ENCODE measurements at places on chromosomes 3 and 15.
A peak's percentile ranks its signal among the peaks of the same experiment; 100 is the strongest.

DNA sequence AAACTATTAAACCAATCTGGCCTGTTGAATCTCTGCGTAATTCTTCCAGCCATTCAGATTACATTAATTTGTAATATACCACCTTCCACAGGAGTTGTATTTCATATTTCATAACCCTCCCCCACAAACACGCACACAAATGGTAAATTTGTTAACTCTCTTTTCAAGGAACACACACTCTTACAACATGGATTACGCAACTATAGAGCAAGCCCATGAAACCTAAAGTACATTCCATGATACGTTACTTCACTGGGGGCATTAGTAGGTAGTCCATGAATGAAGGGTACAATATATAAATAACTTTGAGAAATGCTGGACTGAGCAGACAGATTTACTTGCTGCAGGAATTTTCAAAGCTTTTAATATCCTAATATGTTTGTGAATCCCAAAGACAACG lies 65.0 kb downstream of the TRIM69 start:
- no peak for DNase-seq

DNA sequence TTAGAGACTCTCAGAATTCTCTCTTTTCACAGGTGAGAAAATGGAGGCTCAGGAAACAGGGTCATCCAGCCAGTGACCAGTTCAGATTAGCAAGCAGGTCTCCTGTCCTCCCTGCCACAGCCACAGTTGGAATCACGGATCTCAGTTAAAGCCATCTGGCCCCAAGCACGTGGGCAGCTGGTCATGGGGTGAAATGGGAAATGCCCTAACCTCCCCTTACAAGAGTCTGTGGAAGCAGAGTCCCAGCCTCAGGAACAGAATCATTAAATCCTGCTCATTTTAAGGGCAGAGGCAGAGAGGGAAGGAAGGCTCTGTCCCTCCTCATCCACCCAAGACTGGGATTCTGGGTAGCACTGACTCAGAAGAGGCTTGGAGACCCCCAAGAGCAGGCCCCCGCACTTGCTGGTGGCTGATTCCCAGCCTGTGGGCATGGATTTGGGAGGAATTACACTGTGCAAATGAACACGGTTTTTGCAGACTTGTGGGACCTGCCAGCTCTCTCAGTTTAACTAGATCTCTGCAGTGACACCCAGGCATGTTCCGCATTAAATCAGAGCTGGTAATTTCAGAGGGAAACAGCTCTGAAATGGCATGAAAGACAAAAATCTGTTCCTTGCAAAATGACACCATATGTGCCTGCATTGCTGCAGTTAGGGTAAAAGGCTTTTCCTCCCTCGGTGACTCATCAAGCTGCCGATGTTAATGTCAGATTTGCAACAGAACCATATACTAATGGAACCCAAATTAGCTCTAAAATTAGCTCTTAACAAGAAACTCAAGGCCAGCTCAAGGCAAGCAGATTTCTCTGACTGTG lies 89.0 kb downstream of the BDH1 start:
- no peak for DNase-seq

GRCh38 chr15:84982301-84982920 lies 755 bp downstream of the PDE8A start:
- DNase-seq = no peak

DNA sequence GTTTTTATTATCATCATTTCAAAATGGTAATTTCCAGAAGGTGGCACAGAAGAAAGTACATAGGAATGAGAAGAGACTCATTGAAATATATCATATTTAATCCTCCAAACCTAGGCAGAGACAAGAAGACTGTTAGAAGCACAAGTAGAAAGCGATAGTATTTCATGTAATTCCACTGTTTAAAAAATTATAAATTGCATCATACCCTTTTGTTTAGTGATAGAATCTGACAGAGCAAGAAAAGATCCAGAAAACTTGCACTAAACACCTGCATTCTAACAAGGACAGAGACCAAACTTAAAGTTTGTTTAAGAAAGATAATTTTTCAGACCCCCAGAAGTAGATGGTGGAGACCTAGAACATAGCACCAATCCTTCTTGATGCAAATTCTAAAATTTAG lies 56.9 kb upstream of the CD96 start:
- DNase-seq = no peak

DNA sequence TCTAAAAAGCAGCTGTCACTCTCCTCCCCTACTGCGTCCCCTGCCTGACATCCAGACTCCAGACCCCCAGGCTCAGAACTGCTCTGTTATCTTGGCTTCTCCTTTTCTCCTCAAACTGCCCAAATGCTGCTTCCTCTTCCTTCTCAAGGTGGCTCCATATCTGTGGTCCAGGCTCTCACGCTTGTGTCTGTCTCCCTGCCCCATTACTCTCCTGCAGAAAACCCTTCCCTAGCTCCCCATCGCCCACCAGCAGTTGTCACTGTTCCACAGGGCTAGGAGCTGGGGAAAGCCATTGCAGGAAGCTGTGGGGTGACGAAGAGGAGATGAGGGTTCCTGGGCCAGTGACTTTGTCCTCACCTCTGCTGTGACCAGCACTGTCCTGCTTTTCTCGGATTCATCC lies 30.7 kb upstream of the CGNL1 start:
- DNase-seq = no peak

DNA sequence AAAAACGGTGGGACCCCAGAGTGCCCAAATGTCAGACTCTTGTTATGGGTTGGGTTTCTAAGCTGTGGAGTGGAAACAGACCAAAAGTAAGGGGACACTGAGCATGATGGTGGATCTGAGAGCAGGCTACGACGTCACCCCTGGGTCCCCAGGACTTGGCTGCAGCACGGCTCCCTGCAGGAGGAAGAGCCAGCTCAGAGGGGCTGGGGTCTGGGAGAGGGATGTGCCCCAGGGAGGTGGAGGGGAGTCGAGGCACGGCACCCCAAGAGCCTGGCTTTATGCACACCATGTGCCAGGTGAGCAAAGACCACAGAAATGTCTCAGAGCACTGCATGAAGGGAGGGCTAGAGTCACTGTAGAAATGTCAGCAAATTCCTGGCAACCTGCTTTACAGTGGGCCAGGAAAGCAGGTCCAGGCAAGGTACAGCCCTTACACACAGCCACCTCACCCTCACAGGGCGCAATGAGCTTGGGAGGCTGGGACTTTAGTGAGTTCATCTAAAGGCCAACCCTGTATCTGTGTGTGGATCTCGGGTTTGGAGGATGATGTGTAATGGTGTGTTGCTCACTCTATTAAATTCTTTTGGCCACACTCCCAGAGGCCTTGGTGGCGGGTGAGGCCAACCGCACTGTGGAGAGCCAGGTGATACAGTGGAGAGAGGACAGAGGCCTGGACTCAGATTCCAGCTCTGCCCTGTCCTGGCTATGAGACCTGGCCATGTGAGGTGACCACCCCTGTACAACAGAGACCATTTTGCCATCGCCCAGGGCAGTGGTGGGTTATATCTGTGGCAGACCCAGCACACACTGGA lies 14.1 kb downstream of the CTSH start:
- DNase-seq = peak; percentile 74

DNA sequence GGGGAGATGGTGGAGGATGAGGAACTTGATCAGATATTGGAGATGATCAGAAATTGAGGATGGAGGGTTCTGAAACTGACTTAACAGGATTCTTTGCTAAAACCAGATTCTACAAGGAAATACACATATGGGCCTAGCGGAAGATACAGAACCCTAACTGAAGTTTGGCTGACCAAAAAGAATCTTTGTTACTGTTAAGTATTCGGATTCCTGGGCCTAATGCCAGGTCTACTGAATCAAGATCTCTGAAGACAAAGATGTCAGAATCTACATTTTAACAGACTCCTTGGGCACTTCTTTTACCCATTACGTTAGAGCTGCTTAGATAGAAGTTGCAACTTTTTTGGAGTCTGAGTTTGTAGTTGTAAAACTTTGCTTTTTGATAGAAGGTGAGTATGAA lies 137.7 kb downstream of the FNDC3B start:
- DNase-seq = no peak

- no peak for DNase-seq
These were observed 28.8 kb downstream of the DGKG start for GRCh38 chr3:186333256-186333655.

GRCh38 chr15:93587059-93587521 lies 498.1 kb upstream of the RGMA start:
- DNase-seq = no peak

DNA sequence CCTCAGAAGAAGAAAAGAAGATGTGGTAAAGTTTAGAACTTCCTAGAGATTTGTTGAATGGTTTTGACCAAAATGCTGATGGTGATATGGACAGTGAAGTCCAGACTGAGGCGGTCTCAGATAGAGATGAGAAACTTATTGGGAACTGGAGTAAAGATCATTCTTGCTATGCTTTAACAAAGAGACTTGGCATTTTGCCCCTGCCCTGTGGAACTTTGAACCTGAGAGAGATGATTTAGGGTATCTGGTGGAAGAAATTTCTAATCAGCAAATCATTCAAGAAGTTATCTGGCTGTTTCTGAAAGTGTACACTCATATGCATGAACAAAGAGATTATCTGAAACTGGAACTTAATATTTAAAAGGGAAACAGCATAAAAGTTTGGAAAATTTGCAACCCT lies 505.2 kb downstream of the NSUN3 start:
- DNase-seq = no peak

- no peak for DNase-seq
These were observed 78.6 kb upstream of the PXYLP1 start for GRCh38 chr3:141152801-141153678.

- no peak for DNase-seq
These were observed 85.4 kb upstream of the LIPC start for GRCh38 chr15:58346361-58346760.

DNA sequence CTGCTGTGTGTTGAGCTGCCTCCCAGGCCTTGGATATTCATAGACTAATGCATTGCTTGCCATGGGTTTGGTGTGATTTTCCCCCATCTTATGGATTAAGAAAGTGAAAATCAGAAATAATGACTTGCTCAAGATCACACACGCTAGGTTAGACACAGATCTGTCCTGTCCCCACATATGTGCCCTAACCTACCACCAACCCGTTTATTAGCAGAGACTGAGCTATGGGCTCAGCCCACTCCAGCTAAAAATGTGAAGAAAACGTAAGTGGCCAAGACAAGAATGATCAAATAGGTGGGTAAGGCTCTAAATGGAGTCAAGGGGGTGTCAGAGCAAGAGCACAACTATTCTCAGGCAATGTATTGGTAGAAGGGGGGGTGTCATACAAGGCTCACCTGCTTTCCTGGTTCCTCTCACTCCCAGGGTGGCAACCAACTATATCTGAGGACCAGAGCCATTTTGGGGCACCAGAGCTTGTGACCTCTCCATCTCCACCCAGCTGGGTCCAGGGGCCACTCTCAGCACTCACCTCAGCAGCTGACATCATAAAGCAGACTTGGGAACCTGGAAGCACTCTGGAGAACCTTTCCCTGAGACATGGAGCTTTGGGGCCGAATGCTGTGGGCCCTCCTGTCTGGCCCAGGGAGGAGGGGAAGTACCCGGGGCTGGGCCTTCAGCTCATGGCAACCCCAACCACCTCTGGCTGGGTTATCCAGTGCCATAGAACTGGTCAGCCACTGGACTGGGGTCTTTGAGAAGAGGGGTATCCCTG lies 1.4 kb downstream of the HEMK1 start:
- no peak for DNase-seq

DNA sequence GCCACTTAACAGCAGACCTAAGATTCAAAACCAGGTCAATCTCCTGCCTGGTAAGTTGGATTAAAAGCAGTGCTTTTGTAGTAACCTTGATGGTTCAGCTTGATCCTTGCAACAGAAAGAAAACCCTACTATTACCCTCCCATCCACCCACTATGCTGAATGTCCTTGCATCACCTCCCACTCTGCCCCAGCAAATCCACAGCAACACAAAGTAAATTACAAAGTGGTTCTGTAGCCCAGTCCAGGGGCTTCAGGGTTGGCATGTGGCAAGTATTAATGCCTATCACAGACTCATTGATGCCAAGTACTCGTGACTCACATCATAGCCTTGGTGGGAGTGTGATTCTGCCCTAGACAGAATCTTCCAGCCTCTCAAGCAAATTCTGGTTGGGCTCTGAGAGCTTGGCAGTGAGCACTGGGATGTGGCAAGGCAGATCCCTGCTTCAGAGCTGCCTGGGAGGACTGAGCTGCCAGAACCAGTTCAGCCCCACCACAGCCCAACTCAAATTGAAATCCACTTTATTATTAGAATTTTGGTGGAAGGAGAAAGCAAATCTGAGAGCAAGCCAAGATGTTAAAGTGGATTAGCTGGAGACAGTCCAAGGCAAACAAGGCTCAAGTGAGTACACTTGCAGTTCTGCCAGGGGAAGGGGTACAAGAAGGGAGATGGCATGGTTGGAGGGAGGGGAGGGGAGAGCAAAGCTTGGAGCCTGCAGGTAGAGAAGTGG lies 225.8 kb upstream of the UMPS start:
- peak; percentile 65 for DNase-seq

DNA sequence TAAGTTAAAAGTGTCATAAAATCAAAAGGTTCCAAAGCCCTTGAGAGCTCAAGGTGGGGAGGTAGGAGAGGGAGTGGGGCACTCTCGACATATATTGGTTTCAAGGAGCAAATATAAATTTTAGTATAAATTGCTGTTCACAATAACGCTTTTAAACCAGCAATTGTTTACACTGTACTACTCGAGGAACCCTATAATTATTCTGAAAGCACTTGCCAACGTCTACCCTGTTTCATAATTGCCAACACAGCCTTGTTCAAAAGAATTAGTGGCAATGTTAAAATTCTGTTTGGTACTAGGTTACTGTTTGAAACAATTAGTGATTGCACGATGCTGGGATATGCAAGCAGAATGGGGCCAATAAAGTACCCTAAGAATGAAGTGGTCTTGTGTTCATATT lies 76.3 kb upstream of the ICE2 start:
- DNase-seq = no peak

- DNase-seq = no peak
These were observed 32.5 kb downstream of the ARNT2 start for GRCh38 chr15:80436511-80437307.

DNA sequence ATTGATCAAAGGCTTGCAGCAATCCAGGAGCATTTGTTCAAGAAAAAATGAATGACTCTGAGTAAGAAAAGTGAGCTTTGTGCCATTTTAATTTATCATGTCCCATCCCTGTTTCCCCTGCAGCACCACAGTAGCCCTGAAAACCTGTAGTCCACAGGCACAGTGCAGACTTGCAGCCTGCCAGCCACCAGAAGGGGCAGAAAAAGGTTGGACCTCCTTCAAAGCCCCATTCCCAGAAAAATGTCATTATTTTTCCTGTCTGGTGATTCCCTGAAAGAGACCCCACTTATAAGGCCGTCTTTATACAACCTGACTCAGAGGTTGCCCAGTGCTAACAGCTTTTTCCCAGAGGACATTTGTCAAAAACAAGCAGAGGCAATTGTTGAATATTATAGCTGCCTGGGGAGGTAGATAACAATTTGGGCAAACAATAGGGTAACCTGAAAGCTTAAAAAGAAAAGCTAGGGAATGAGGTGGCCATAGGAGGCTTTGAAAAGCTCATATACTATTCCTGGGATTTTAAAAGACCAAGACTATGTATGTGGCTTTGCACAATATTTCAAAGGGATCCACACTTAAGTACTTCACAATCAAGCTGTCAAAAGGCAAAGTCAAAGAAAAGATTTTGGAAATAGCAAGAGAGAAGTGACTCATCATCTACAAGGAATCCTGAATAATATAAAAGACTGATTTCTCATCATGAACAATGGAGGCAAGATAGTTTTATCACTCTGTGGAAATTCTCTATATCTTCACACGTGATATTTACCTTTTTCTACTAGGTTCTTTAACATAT lies 136.8 kb upstream of the PLXNA1 start:
- DNase-seq = no peak

Data from AG04449 (cell line).